ENCODE measurements at places on chromosomes 7 and 10. TPM values are rescaled to one million over a fixed set of nuclear protein-coding genes. Genes with fewer than 3 reads are reported as not detected.

The COG5 gene
- total RNA-seq, result 56.4 TPM

The TFR2 gene
- 0.57 TPM for total RNA-seq

The AKR1E2 gene
- 20.4 TPM for total RNA-seq

The VAX1 gene
- total RNA-seq, result not detected

GRCh38 chr7:42493436-42494198 lies 256.6 kb upstream of the GLI3 start:
- DNase-seq, result peak; percentile 64

GRCh38 chr7:145212050-145212449 lies 376.2 kb upstream of the TPK1 start:
- DNase-seq, result no peak

DNA sequence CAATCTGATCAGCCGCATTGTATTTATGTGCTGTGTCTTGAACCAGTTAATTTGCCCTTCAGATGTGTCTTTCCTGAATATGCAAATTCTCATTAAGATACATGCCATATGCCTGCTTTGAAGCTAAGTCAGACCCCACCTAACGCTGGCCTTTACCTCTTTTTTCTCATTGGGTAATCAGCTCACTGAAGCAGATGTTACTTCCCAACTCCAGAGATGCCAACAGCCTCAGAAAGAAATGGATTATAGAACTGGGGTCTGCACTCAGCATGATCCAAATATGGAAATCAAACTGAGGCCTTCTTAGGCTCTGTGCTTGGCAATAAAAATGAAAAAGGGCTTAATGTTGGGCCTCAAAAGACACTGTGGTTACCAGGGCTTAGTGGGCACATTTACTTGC lies 113.9 kb downstream of the FZD1 start:
- DNase-seq, result no peak

GRCh38 chr7:157970744-157971143 lies 616.9 kb downstream of the PTPRN2 start:
- no peak for DNase-seq

GRCh38 chr7:55490099-55490498 lies 82.2 kb downstream of the VOPP1 start:
- DNase-seq, result no peak

Data from mucosa of descending colon (tissue), 3 donors.